ENCODE measurements at places on chromosomes 2 and 18.
A peak's percentile ranks its signal among the peaks of the same experiment; 100 is the strongest.

DNA sequence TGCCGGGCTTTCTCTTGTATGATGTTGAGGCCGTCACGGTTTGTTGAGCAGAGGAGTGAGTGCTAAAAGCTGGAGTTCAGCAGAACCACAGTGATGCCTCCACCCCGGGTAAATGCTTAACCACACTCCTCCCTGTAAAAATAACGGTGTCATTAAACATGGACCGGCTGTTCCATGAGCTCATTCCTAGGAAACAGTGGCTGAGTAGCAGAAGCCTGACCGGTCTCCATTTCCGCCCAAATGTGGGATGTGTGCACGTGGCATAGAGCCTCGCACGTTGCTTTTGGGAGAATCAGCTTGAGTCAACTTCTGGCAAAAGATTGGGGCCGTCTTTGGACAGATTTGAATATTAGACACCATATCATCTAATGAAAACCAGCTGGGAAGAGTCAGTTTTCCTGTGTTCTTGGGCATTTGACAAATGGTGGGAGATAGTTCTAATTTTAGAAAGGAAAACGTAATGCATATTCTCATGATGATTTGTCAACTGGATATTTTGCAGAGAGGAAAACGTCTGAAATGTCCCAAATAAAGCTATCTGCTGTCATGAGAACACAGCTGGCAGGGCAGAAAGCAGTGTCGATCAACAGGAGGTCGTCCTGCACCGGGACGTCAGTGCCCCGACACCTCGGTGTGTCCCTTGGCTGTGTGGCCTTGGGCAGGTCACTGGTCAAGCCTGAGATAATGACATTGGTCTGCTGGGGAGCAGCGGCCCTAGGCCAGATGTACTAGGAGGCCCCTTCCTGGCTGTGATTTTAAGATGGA, 42.4 kb downstream of the LRRFIP1 start:
- DNase-seq = peak; percentile 74

DNA sequence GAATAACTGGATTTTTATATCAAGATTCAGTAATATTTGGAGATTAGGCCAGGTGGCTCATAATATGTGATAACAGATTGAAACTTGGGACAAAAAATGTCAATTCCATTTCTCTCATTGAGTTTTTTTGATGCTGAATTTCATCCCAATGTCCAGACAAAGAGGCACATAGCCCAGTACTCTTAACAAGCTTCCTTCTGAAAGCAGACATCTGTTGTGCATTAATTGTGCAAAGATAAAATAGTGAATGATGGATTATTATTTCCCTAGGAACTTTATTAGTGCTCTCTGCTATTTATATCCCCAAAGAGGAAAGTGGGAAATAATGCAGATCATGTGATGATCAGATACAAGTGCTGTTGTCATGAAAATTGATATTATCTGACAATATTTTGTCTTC, 234.1 kb downstream of the CCDC102B start:
- no peak for DNase-seq

GRCh38 chr2:210503001-210503623, 26.6 kb upstream of the LANCL1 start:
- DNase-seq = peak; percentile 37

- no peak for DNase-seq
Observed at GRCh38 chr2:46469116-46469515, 10.2 kb upstream of the TMEM247 start.

DNA sequence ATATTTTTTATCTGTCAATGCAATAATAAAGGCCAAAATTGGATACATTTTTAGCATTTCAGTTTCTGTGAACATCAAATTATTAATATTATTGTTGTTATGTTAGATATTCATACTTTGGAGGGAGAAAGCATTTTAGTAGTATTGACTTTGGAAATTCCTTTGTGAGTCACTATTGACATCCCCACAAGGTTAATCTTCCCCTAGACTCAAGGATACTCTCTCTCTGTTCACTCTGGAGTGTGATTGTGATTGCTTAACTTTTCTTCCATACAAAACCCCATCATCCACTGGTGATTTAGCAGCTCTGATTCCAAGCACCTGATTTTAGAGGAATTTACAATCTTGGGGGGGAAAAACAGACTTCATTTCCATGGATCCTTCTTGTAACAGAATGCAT, 352.0 kb downstream of the THSD7B start:
- DNase-seq = no peak

DNA sequence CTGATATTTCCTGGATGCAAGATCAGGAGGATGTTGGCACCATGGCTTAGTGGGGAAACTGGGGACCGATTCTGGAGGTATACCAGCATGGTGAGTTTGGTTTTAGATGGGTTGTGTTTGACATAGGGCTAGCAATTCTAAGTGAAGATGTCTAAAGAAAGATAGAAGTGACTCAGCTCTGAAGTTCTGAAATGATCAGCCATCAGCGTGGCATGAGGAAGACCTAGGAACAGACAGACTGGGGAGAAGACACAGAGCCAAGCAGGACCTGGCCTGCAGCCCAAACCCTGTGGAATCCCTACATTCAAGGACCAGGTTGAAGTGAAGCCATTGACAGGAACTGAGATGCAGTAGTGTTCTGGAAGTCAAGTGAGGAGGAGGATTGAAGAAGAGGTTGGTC, 39.8 kb downstream of the HRH4 start:
- no peak for DNase-seq

- peak; percentile 30 for DNase-seq
Observed at GRCh38 chr2:120445449-120446143, 99.7 kb downstream of the INHBB start.

DNA sequence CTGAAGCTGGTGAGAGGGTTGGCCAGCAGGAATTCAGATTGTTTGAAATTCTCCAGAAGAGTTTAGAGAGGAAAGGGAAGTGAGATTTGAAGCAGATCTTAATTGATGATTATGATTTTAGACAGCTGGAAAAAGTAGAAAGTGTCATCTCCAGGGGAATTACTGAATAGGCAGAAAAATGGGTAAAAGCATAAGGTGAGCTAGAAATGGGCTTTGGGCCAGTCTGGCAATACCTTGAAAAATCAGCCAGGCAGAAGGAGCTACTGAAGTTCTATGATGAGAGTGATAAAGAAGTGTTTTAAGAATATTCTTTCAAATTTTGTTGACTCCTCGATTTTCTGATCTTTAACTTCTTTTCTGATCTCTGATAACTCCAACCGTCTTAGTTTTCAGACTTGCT, 172.9 kb upstream of the CCDC150 start:
- DNase-seq = no peak

DNA sequence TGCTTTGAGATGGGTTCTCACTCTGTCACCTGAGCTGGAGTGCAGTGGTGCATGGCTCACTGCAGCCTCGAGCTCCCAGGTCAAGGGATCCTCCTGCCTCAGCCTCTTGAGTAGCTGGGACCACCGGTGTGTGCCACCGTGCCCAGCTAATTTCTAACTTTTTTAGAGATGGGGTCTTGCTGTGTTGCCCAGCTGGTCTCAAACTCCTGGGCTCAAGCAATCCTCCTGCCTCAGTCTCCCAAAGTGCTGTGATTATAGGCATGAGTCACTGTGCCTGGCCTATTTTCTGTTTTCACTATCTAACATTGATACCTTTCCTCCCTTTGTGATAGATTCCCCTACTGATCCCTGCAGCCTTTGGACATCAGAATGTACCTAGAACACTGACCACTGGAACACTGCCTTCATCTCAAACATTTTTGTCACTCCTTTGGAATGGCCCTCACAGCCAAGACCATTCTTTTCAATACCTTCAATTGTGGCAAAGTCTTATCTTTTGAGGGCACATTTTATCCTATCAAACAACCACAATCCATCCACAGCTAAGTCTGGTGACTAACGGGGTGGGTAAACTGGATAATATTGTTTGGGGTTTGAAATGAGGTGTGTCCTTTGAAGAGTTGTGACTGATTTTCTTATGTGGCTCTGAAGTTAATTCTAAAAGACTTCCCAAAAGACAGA, 43.7 kb downstream of the EPAS1 start:
- no peak for DNase-seq

GRCh38 chr2:85994897-85995647, 106.3 kb upstream of the ST3GAL5 start:
- DNase-seq = no peak

DNA sequence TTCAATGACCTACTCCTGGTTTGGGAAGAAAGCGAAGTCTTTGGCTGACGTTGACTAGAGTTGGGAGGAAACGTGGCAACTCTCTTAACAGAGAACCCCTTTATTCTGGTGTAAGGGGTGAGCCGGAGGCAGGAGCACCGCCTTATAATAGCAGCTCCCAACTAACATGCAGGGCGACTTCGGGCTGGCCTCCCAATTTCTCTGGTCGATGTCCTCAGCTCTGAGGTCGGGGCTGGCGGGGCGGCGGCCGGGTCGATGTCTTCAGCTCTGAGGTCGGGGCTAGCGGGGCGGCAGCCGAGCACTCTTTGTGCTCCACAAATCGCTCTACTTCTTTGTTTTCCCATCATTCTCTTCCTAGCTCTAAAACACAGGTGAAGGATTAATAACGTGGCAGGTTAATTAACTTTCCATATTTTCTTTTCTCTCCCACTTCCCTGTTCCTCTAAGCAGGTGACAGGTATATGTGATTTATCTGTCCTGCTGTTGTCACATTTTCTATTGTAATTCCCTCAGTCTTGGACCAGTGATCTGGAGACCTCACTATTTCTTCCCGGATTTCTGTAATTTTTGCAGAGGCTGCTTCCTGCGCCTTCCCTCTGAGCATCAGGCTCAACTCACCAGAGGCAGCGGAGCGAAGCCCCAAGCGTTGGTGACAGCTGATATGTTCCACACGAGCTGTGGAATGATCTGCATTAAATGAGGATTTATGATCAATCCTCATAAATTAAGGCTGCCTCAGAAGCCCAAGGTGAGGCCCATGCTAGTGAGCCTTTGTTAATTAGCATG, 64.3 kb downstream of the ACKR3 start:
- no peak for DNase-seq

DNA sequence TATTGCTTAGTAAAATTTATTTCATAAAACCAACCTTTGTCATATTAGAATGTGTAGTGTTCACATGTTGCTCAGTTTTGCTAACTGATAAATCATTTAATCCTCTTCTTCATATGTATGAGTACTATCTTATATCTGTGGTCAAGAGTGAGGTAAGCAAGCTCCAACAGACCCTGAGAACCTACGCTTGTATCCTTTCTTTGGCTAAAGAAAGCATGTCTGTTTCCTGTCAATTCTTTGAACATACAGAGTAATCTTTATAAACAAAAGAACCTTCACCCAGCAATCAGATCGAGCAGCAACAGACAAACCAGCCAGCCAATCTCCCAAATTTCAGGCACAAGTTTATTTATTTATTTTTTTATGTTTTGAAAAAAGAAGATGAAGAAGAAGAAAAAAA, 6.4 kb downstream of the ADCYAP1 start:
- DNase-seq = no peak

- DNase-seq = peak; percentile 54
Observed at GRCh38 chr2:235979753-235980435, 188.3 kb downstream of the GBX2 start.

DNA sequence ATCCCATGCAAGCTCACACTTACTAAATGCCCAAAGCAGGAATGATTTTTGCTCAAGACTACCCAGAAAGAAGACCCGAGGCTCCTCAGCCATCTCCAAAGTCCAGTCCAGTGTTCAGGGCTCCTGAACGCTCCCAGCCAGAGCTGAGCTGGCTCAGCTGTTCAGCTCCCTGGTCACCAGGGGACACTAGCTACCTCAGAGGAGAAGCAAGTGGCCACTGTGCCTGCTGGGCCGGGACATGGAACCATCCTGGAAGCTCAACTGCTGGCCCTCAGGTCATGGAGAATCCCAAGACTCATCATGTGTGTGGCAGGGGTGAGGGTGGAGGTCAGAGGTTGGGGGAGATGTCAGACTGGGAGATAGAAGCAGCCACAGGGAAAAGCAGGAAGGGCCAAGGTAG, 89.0 kb downstream of the GALNT14 start:
- no peak for DNase-seq

DNA sequence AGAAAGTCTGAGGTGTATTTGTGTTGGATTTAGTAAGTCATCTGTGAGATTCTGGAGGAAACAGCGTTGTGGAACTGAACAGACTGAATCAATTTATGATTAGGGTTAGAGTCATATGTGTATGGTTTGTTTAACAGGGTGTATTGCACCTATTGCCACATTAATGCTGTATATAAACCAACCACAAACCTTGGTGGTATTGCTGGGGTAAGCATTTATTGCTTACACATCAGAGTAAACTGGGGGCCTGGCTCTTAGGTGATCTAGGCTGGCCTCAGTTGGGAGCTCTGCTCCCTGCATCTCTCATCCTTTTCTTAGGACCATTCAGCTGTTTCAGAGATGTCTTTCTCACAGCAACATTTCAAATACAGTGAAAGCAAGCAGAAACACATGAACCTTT, 59.7 kb upstream of the GRB14 start:
- DNase-seq = no peak

DNA sequence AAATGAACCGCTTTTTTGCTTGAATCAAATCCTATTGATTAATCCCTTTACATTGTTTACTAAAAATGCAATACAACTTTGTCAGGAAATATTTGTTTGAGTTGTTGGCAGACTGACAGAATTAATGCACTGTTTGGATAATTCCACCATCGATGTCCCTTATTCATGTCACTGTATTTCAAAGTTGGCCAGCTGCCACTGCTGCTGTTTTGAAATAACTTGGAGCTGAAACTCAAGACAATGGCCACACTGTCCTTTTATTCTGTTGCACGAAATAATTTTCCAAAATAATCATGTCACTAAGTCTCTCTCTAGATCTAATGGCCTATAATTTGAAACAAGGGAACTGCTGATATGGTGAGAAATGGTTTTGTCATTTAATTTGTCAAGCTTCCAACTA, 55.2 kb upstream of the PAX3 start:
- DNase-seq = no peak

DNA sequence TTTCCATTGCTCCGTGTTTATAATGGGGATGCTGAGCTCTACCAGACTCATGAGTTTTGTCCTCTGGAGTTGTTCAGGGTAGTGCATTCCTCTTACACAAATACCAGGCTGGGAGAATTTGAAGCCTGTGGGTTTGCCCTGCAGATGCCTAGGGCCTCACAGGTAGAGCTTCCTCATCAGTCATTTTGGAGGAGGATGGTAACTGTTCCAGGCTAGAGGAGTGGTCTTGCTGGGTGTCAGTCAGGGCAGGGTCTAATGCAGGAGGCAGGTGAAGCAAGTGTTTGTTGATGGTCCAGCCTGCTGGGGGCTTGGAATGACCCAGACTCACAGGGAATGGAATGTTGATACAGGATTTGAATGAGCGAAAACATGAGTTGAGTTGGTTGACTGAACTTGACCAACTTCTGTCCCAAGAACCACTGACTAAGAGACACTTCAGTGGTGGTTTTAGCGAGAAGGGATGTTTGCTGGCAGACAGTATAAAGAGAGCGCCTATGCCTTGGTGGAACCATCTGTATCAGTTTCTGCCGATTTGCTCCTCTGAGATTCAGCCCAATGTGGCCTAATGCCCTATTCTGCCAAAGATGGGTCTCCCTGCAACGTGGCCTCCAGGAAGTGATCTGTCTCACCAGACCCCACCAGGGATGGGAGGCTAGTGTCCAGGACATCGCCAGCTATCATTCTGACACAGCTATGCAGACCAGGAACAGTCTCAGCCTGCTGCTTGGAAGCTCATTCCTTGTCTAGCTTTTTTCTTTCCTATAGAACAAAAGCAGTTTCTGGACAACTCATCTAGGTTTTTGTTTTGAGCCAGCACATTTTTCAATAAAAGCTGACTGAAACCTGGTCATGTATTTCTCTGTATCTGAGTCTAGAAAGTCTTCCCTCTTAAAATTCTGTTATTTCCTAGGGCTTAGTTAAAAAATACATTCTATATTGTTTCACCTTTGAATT, 9.3 kb downstream of the IL1R2 start:
- DNase-seq = no peak
